Activated CD4-positive, alpha-beta T cell treated with anti-CD3 and anti-CD28 coated beads, Interleukin-2, amount 50 U/mL, for 4 hours (primary cell): ENCODE measurements at places on chromosomes 1 and 21.

GRCh38 chr1:103283371-103283770 is 175.0 kb upstream of the COL11A1 start:
- DNase-seq: no peak

- no peak for DNase-seq
These were observed 18.6 kb upstream of the MYSM1 start for GRCh38 chr1:58718435-58718834.

- DNase-seq: peak; percentile 30
These were observed 4.0 kb upstream of the LACTBL1 start for GRCh38 chr1:22976461-22977243.

- DNase-seq: no peak
These were observed 63.6 kb upstream of the ERRFI1 start for GRCh38 chr1:8089535-8090228.

DNA sequence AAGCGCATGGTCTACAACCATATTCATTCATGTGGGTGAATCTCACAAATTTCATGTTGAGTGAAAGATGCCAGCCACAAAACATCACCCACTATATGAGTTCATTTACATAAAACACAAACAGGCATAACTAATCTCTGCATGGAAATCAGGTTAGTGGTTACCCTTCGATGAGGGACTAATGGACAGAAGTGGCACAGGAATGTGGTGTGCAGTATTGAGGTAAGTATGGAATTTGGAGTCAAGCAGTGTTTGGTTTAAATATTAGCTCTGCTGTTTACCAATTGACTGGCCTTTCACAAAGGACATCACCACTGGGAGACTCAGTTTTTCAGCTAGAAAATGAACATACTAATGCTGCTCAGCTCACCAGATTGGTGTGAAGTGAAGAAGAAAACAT is 24.2 kb downstream of the CCDC185 start:
- no peak for DNase-seq
